ENCODE measurements at places on chromosomes 11 and 22.
A peak's percentile ranks its signal among the peaks of the same experiment; 100 is the strongest.

DNA sequence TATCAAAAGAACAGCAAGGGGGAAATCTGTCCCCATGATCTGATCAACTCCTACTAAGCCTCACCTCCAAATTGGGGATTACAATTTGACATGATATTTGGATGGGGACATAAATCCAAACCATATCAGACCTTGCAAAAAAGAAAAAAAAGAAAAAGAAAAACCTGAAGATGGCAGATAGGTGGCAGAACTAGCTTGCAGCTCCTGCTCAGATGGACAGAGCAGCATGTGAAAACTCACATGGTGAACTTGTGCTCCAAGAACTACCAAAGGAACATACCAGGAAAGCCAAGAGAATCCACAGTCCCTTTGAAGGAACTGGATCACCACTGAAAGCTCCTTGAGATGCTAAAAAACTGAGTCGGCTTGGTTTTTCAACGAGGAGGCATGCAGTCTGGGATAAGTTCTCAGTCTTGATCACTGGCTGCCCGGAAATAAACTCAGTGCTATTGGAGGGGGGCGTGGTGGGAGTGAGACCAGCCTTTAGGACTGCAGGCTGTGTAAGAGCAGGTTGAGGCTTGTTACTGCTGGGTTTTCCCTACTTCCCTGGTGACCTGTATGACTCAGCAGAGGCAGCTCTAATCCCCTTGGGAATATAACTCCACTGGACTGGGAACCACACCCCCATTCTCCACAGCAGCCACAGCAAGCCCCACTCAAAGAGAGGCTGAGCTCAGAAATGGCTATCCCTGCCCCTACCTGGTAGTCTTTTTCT lies 358.3 kb upstream of the ARHGAP42 start:
- DNase-seq, result no peak

DNA sequence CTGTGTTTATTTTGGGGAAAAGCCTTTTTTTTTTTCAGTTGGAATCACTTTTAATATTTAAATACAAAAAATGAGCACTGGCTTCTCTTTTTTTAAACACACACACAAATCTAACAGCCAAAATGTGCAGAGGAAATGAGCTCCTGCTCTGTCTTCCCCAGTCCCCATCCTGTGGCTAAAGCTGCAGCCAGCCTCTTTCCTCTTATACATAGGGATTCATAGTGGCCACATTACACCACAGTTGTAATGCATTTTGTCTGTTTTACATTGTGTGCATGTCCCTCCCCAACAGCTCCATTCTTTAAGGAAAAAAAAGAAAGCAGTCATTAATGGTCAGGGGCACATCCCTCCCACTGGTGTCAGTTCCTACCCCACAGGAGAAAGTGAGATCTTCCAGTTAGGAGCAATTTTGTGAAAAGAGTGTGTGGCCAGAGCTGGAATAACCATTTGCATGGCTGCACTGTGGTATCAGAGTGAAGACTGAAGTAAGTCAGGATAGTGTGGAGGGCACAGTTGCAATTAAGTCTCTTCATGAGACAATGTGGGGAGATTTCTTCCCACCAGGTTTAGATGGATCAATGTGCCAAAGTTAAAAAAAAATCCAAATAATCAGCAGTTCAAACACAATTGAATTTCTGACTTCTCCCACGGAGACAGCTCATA lies 220.6 kb downstream of the TMEM135 start:
- DNase-seq, result no peak

GRCh38 chr11:74538680-74539079 lies 45.2 kb upstream of the LIPT2 start:
- DNase-seq, result no peak

GRCh38 chr11:123487157-123487744 lies 57.2 kb downstream of the GRAMD1B start:
- no peak for DNase-seq

GRCh38 chr11:75341612-75342011 lies 9.8 kb downstream of the ARRB1 start:
- DNase-seq, result no peak

DNA sequence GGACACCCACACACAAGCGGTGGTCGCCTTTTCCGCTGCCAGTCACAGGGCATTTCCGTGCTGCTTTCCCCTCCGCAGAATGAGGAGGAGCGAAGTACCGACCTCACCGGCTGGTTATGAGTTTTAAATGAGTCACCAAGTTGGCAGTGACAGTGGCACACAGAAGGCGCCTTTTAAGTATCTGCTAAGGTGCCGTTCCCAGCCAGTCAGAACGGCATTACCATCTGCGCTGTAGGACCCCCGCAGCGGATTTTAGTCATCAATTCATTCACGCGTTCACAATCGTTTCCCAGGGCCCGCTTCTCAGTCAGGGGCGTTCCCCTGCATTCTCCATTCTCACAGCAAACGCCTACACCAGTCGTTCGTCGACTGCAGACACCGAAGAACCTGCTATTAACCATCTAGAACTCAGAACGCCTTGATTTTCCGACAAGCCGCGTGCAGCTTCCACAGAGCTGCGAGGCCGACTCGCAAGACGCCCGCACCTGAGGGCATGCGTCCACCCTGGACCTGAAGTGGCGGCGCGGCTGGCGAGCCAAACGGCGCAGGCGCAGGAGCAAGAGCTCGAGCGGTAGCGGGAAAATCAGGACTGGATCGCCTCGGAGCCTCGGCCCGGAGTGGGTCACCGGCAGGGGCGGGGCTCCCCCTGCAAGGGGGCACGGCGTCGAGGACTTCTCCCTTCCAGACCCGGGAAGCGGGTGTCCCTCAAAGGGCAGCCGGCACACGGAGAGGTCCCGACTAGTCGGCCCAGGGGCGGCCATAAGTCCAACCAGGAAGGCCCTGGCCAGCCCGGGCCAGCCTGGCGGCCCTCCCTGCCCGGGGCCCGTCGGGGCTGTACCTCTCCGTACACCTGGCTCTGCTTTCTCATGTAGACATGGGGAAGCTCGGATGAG lies 642 bp downstream of the CYP2R1 start:
- peak; percentile 92 for DNase-seq

DNA sequence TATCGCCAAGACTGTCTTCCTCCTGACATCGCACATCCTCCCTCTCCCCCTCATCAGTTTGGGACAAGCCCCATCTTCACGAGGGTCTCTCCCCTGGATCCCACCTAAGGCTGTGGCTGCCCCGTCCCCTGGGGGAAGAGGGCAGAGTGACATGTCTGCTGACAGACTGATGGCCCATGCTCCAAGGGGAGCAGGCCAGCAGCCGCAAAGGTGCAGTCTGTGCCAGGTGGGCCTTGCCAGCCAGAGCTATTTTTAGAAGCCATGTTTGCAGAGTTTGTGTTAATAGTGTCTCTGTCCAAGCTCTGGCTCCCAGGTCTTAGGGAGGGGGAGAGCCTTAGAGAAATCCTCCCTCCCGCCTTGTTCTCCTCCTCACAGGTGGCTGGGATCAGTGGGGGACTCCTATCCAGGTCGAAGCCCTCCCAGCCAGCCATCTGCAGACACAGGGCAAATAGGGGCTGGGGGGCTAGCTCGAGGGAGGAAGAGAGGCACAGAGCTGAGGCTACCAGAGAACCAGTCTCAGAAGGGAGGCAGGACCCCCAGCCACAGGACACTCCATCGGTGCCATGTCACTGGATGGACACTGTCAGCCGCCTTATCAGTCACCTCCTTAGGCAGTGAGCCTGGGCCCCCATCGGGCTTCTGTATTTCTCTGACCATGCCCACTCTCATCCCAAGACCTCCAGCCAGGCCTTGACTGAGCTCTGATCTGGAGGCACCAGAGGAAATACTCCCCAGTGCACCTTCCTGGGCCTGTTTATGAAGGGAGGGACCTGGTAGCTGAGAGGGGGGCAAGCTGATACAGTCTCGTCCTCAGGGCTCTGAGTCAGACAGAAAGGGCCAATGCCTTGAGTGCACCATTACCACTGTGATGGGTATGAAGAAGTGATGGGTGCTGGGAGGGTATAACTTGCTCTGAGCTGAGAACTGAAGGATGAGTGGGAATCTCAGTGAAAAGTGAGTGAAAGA lies 49.3 kb downstream of the CHRDL2 start:
- DNase-seq, result no peak

DNA sequence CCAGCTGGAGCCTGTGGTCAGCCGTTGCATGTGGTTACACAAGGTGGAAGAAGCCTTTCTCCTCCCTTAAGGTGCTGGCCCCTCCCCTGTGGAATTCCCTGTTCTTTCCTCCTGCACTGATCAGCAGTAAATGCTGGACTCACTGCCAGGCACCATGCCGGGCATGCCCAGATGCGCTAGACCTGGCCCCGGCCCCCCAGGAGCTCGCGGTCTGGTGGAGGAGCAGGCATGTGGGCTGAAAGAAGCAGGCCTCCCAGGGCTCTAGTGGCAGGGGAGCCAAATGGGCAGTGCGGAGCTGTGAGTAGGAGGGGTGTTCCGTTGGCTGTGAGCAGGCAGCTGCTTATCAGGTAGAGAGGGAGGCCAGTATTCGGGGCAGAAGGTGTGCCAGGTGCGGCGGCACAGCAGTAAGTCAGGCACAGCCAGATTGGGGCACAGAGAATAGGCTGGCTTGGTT lies 10.2 kb downstream of the DGKZ start:
- DNase-seq, result no peak

- DNase-seq, result no peak
These were observed at the start of gene CLCF1 for GRCh38 chr11:67372993-67373647. CLCF1 (minus strand) TSS chr11:67373598; CDS start chr11:67373539, 59 bp downstream.

GRCh38 chr22:46064966-46065666 lies 85.2 kb upstream of the PPARA start:
- no peak for DNase-seq

- DNase-seq, result no peak
These were observed 298.7 kb upstream of the DDI1 start for GRCh38 chr11:103737747-103738146.

DNA sequence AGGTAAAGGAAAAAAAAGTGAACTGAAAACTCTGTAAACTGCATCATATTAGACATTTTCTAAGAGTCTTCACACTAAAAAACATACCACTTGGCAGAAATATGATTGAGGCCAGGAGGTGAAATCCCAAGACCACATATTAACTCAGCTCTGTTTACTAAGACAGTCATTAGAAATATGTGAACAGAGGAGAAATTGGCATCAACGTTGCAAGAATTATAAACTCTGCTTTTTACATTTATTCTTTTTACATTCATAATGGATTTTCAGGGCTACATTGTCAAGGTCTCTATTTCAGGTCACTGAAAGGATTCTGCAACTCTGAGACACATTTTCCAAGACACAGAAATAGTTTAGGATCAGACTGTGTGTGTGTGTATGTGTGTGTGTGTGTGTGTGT lies 1364.0 kb downstream of the LRRC4C start:
- no peak for DNase-seq

- no peak for DNase-seq
These were observed 218.9 kb upstream of the ISX start for GRCh38 chr22:34847072-34847471.

DNA sequence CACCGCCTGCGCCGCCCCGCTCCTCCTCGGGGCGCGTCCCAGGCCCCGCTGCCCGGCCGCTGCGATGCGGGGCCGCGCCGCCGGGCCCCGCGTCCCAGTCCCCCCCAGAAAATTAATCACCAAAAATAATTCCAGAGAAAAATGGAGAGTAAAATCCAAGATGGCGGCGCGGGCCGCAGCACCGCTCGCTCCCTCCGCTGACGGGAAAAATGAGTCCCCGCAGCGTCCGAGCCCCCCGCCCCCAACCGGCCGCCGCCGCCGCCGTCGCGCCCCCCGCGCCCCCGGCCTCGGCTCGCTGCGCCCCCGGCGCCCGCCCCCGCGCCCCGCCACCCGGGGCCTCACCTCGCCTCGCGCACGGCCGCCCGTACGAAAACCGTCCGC lies at the start of gene KMT5B:
Gene KMT5B, minus strand, starts transcription at position 162 of the 381 bp plus-strand sequence. CDS start 23,220 bp downstream, outside the sequence.
- DNase-seq, result no peak

- DNase-seq, result no peak
These were observed 44.2 kb upstream of the WEE1 start for GRCh38 chr11:9529334-9529650.

DNA sequence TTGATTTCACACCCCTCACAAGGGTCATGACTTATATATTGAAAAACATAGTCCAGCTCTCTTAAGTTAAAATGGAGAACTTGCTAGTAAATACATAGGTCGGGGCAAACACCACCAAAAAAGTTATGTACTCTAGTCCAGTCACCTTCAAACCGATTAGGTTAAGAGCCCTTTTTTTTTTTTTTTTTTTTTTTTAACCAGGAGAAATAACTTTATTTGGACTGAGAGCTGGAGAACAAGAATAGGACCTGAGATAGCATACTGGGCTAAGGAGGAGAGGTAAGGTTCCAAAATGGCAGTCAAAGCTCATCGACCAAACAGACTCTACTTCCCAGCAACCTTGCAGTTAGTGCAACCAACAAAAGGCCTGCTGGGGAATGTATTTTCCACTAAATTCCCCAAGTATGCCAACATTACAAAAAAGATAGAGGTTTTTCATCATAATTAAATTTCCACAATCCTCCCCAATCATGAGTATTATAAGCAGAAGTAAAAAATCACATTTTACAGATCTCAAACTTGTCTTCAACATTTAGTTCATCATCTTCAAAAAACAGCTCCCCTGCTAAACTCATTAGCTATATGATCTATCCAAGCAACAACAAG lies 3.8 kb downstream of the TMEM41B start:
- no peak for DNase-seq

GRCh38 chr11:34053161-34053686 lies 1.7 kb downstream of the CAPRIN1 start:
- peak; percentile 72 for DNase-seq

GRCh38 chr11:44936951-44937543 lies 13.6 kb downstream of the TP53I11 start:
- no peak for DNase-seq

GRCh38 chr11:104968856-104969776 lies 742 bp upstream of the CASP4 start:
- no peak for DNase-seq

DNA sequence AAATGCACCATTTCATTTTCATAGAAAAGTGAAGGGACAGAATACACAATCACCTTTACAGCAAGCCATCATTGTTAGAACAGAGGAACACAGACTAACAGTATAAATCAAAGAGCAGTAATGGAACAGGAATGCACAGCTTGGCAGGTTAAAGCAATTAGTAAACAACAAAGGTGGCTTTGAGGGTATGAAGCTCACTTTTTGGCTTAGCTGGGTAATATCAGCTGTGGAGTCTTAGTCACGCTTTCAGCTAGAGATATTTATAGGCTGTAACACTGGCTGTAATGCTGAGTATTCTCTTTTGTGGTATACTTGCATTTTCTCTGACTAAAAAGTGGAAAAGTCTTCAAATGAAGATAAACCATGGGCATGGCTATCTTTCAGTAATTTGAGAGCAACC lies 1780.5 kb downstream of the LRRC4C start:
- DNase-seq, result no peak

- no peak for DNase-seq
These were observed 72.6 kb downstream of the USP35 start for GRCh38 chr11:78261367-78261766.

DNA sequence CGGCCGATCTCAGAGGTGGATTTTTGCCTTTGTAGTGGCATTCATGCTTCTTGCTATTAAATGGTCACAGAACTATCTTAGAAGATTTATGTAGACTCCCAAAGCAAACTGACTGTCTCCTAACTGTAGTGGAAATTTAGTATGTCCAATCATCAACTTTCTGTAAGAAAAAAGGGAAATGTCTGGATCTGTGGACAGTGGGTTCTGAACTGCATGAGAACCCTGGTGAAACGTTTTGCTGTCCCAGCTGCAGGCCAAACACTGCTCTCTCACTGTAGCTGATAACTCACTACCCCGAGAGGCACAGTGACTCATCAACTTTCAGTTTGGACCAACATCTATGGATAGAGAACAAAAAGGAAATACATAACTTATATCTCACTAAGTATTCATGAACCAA lies 387.1 kb downstream of the SOX6 start:
- no peak for DNase-seq

All from stimulated activated naive CD8-positive, alpha-beta T cell treated with anti-CD3 and anti-CD28 coated beads, Interleukin-15, amount 100 ng/mL, for 72 hours (primary cell).